Fibroblast of mammary gland (primary cell): ENCODE measurements at places on chromosomes 3 and 15.

DNA sequence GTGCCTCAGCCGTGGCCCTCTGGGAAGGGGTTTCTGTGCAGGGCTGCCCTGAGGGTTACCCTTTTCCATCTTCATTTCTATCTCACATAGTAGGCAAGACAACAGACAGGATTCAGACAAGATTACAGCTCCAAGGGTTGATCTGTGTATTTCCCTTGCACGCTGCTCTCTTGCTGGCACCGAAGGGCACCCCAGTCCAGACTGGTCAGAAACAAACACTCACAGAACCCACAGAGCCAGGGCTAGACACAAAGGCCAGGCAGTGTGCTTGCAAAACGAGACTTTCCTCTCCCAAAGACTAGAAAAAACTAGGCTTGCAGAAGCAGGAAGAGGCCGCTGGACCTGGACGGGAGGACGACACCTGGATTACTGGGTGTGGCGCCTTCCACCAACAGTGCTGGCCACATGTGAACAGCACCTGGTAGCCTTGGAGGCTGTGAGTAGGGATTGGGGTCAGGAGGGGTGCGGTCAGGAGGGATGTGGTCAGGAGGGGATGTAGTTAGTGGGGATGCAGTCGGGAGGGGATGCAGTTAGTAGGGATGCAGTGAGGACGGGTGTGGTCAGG is 96.8 kb downstream of the BDH1 start:
- DNase-seq, result no peak

- DNase-seq, result no peak
Measured at GRCh38 chr3:180825964-180826363, 86.5 kb upstream of the FXR1 start.

GRCh38 chr3:172577987-172578570 is 54.8 kb upstream of the TNFSF10 start:
- DNase-seq, result no peak

- DNase-seq, result no peak
Measured at GRCh38 chr15:75213768-75214221, 12.1 kb downstream of the C15orf39 start.

GRCh38 chr3:173976281-173976680 is 578.7 kb downstream of the NLGN1 start:
- DNase-seq, result no peak

DNA sequence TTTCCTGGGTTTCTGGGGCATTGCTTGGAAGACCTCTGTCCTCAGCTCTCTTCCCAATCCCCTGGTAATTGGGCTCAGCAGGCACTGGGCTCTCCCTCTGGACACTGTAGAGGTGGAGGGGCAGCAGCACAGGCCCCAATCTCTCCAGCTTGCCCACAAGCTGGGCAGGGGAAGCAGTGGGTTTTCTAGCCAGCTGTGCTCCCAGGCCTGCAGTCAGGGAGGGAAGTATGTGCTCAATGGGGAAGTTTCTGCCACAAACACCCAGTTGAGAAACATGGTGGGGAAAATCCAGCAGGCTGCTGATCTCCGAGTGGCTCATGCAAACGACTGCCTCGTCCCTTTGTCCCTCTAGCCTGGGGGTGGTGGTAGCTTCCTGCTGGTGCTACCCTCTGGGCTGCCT is 12.8 kb upstream of the RFT1 start:
- DNase-seq, result no peak

DNA sequence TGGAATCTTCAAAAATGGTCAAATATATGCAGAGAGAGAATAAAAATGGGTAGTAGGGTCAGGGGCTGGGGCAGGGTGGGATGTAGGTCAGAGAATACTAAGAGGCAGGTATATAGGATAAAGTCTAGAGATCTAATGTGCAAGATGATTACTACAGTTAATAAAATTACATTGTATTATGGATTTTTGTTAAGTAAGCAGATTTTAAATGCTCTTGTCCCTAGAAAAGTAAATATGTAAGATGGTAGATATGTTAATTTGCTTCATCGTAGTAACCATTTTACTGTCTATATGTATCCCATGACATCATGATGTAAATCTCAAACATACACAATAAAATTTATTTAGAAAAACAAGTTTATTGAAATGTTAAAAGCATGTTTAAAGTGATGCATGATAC is 1051.4 kb downstream of the AGBL1 start:
- DNase-seq, result no peak

GRCh38 chr3:14440168-14440518 is 37.7 kb downstream of the SLC6A6 start:
- DNase-seq, result no peak
